Upper lobe of left lung (tissue), 6 donors: ENCODE measurements at places on chromosomes 7 and 10. TPM values are rescaled to one million over a fixed set of nuclear protein-coding genes. Genes with fewer than 3 reads are reported as not detected.

Gene TYW1B
- total RNA-seq, result 3.2 TPM

Gene INA
- not detected for total RNA-seq

Gene MCU
- total RNA-seq, result 32.5 TPM

Gene NME8
- not detected for total RNA-seq

Gene DPYSL4
- total RNA-seq, result 0.11 TPM

Gene METTL27
- 3.0 TPM for total RNA-seq

DNA sequence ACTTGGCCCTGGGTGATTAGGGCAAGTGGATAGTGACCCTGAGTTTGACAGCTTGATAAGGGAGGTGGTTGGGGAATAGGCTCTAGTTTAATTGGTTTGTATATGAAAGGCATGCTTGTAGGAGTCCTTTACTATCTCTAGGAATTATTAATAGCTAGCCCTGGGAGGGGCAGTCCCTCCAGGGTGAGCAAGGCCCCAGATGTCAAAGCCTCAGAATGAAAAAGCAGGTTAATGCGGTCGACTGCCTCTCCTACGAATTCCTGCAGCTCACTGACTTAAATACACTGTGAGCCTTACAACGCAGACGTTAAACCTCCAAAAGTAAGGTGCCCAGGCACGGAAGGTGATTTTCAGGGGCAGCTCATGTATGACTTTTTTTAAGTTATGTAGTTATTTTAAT lies 5.2 kb upstream of the BTBD16 start:
- H3K27ac ChIP-seq, result no peak overlapping the region
- peak; percentile 6 for DNase-seq
- H3K36me3 ChIP-seq, result peaks cover 12% of the 10 kb centered on the region
- no peaks in the 10 kb centered on the region for H3K27me3 ChIP-seq

DNA sequence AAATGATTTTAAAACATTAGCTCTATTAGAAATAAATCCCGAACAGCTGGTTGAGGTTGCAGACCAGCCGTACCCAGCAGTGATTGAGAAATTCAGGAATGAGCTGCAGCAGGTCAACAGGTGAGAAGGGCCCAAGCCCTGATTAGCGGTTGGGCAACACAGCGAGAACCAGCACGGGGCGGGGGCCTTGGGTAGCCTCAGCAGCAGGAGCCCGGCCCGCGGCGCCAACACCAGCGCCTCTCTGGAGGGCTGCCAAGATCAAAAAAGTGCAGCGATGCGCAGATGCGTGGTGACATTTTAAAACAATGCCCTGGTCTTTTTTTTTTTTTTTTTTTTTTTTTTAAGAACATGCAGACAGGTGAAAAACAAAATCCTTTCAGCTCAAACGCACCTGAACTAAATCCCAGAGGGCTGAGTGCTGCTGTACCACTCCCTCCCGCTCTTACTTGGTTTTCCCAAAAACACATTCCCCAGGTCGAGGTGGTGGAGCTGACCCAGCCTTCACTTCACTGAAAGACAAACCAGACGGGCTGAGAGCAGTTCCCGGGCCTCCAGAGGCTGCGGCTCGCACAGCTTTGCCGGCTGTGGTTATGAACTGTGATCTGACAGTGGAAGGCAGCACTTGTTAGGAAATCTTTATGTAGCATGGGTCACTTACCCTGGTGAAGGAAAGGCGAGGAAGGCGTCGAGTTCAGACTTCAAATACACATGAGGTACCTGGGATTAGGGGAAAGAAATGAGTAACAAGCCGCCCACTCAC lies 579.4 kb downstream of the SDK1 start:
- no peaks in the 10 kb centered on the region for H3K27me3 ChIP-seq
- peak; percentile 66 for DNase-seq
- H3K4me1 ChIP-seq, result no peaks in the 10 kb centered on the region
- no peak overlapping the region for H3K4me3 ChIP-seq
- H3K27ac ChIP-seq, result no peak overlapping the region

- H3K36me3 ChIP-seq, result peaks cover 15% of the 10 kb centered on the region
- peak within 1 kb of the TSS; percentile 87 for H3K27ac ChIP-seq
- H3K4me3 ChIP-seq, result peak within 1 kb of the TSS; percentile 72
- peaks cover 36% of the 10 kb centered on the region for H3K4me1 ChIP-seq
- peak; percentile 88 for DNase-seq
- no peaks in the 10 kb centered on the region for H3K27me3 ChIP-seq
Observed at GRCh38 chr7:100827330-100828226, at the start of gene EPHB4. EPHB4 (minus strand) TSS chr7:100827523; CDS start chr7:100827030, 493 bp downstream.

- no peaks in the 10 kb centered on the region for H3K36me3 ChIP-seq
- no peak for DNase-seq
- H3K4me1 ChIP-seq, result peaks cover 24% of the 10 kb centered on the region
- H3K27ac ChIP-seq, result peak overlapping the region; percentile 48
- no peak overlapping the region for H3K4me3 ChIP-seq
Observed at GRCh38 chr10:91590904-91591796, 41.7 kb downstream of the PPP1R3C start.

- H3K27ac ChIP-seq, result no peak overlapping the region
- DNase-seq, result no peak
- no peak overlapping the region for H3K4me3 ChIP-seq
- no peaks in the 10 kb centered on the region for H3K4me1 ChIP-seq
- H3K27me3 ChIP-seq, result no peaks in the 10 kb centered on the region
- no peaks in the 10 kb centered on the region for H3K36me3 ChIP-seq
Observed at GRCh38 chr7:79615466-79615865, 162.0 kb upstream of the MAGI2 start.

GRCh38 chr10:3159152-3159551 lies 13.4 kb downstream of the PITRM1 start:
- no peaks in the 10 kb centered on the region for H3K4me1 ChIP-seq
- no peak overlapping the region for H3K4me3 ChIP-seq
- H3K27me3 ChIP-seq, result no peaks in the 10 kb centered on the region
- H3K27ac ChIP-seq, result no peak overlapping the region

GRCh38 chr7:2440608-2441245 lies 35.5 kb downstream of the GRIFIN start:
- H3K27ac ChIP-seq, result peak overlapping the region; percentile 51
- H3K36me3 ChIP-seq, result no peaks in the 10 kb centered on the region
- no peak overlapping the region for H3K4me3 ChIP-seq
- H3K4me1 ChIP-seq, result peaks cover 29% of the 10 kb centered on the region
- no peaks in the 10 kb centered on the region for H3K27me3 ChIP-seq
- no peak for DNase-seq

DNA sequence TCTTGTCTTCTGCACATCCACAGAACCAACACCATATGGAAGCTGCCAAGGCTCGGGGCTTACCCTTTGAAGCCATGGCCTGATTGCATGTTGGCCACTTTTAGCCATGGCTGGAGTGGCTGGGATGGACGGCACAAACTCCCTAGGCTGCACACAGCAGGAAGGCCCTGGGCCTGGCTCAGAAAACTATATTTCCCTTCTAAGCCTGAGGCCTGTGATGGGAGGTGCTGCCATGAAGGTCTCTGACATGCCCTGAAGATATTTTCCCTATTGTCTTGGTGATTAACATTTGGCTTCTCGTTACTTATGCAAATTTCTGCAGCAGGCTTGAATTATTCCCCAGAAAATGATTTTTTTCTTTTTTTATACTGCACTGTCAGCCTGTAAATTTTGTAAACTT lies 387.0 kb upstream of the KCND2 start:
- H3K4me3 ChIP-seq, result no peak overlapping the region
- H3K4me1 ChIP-seq, result no peaks in the 10 kb centered on the region
- no peaks in the 10 kb centered on the region for H3K27me3 ChIP-seq

GRCh38 chr10:57336341-57336740 lies 931.4 kb downstream of the IPMK start:
- no peaks in the 10 kb centered on the region for H3K36me3 ChIP-seq
- no peak overlapping the region for H3K4me3 ChIP-seq
- H3K27me3 ChIP-seq, result no peaks in the 10 kb centered on the region
- no peaks in the 10 kb centered on the region for H3K4me1 ChIP-seq
- no peak overlapping the region for H3K27ac ChIP-seq
- DNase-seq, result no peak

DNA sequence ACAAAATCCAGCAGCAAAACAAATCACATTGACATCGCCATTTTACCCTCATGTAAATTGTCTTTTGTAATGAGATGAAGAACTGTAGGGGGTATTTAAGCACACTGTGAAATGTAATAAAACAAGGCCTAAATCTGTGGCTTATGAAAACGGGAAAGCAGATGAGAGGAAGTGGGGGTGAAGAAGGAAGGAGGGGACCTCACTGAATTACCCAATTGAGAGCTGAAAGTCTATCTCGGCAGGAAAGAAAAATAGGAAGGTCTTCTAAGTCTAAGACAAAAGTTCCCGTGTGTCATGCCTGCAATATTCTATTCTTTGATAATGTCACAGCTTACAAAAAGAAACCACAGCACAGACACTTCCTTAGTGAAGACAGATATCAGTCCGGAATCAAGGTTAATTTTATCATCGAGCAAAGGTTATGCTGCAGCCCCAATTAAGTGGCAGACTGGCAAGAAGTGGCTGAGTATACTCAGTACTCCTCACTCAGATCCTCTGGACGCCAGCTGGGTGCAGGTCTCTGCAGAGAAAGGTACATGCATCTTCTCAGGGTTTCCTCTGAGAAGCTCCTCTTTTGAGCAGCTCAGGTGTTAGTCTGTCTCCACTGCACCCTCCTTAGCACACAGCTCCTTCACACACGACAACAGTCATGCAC lies 239.7 kb downstream of the FANK1 start:
- H3K27ac ChIP-seq, result no peak overlapping the region
- no peaks in the 10 kb centered on the region for H3K36me3 ChIP-seq
- H3K4me3 ChIP-seq, result no peak overlapping the region
- H3K27me3 ChIP-seq, result no peaks in the 10 kb centered on the region
- peaks cover 5% of the 10 kb centered on the region for H3K4me1 ChIP-seq

DNA sequence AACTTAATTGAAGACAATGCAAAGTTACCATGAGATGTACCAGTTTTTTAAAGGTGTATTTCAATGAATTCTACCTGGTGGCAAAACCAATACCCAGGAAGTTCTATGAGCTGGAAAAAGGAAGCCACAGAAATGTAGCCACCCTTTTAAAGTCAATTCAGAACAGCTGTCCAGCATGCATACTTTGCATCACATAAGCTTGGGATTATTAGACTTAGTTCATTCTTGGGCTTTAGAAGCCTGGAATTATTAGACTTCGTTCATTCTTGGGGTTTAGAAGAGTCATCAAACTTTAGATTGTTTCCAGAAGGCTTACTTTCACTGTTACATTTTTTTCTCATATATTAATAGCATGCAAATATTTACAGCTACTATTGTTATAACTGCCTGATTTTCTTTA lies 20.9 kb downstream of the SLC25A13 start:
- no peaks in the 10 kb centered on the region for H3K36me3 ChIP-seq
- no peak for DNase-seq
- H3K27ac ChIP-seq, result no peak overlapping the region
- peaks cover 6% of the 10 kb centered on the region for H3K4me1 ChIP-seq
- H3K27me3 ChIP-seq, result no peaks in the 10 kb centered on the region

GRCh38 chr10:14485986-14486385 lies 155.3 kb upstream of the FRMD4A start:
- no peak overlapping the region for H3K27ac ChIP-seq
- peaks cover 2% of the 10 kb centered on the region for H3K27me3 ChIP-seq
- no peak overlapping the region for H3K4me3 ChIP-seq
- no peaks in the 10 kb centered on the region for H3K36me3 ChIP-seq
- no peaks in the 10 kb centered on the region for H3K4me1 ChIP-seq

DNA sequence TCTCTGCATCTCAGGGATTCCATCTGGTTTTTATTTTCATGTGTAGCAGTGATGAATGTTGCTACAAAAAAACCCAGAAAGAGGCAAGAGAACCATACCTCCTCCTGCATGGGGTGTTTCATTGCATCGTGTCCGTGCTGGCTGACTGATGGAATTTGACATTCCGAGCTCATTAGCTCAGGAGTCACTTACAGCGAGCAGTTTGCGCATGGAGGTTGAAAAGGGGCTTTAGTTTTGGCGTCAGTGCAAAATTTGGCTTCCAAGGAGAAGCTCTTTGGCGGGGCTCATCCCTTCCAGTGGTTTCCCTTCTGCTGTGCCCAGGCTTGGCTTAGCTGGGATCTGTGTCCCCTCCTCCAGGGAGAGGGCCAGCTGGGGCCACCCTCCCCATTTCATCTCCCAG lies 25.8 kb downstream of the EMX2 start:
- H3K4me1 ChIP-seq, result no peaks in the 10 kb centered on the region
- peaks cover 2% of the 10 kb centered on the region for H3K27me3 ChIP-seq
- H3K4me3 ChIP-seq, result no peak overlapping the region
- DNase-seq, result no peak
- no peaks in the 10 kb centered on the region for H3K36me3 ChIP-seq
- no peak overlapping the region for H3K27ac ChIP-seq
